ENCODE measurements at places on chromosomes 5 and 9.
A peak's percentile ranks its signal among the peaks of the same experiment; 100 is the strongest.

GRCh38 chr5:131521252-131521651 lies 113.8 kb downstream of the RAPGEF6 start:
- DNase-seq = no peak

GRCh38 chr5:36108758-36109460 lies 42.2 kb upstream of the UGT3A2 start:
- no peak for DNase-seq

DNA sequence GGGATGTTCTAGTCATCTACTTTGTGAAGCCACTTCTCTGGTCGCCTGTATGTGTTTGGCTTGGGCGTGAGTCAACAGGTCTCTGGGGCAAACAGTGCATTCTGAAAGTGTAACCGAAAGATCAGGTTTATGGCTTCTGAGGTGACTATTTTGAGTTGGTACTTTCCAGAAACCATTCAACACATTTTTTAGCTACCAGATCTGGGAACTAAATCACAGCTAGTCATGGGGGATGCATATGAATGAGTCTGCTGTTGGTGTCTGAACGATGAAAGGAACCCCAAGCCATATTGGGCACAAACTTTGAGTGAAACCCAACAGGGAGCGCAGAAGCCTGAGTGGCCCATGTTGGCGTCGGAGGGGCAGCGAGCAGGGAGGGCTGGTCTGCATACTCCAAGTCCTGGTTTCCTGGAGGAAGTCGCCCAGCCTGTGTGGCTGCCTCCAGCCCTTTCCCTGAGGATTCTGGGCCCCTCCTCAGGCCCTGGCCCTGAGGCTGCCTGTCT lies 35.3 kb downstream of the UBE2QL1 start:
- DNase-seq = no peak

GRCh38 chr9:86485359-86485758 lies 131.1 kb upstream of the TUT7 start:
- no peak for DNase-seq

DNA sequence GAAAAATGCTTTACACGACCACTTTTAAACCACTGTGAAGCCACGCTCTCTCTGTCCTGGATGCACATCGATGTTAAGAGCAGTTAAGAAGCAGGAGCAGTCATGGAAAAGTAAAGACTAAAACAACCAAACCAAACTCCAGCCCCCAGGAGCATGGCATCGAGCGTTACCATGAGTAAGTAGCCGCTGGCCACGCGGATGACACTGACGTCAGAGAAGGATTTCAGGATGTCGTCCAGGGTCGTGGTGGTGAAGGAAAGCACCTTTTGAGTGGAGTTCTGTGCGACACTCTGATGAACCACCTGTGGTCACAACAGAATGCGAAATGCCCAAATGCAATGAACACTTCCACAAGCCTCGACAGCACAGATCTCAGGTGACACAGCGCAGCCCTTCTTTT lies 38.9 kb downstream of the PTCH1 start:
- DNase-seq = no peak

- no peak for DNase-seq
These were observed 10.7 kb downstream of the PCDHAC2 start for GRCh38 chr5:140977003-140977402.

- DNase-seq = no peak
These were observed 187.1 kb upstream of the SPEF2 start for GRCh38 chr5:35430381-35431162.

- DNase-seq = no peak
These were observed 62.7 kb downstream of the RETREG1 start for GRCh38 chr5:16554110-16554509.

DNA sequence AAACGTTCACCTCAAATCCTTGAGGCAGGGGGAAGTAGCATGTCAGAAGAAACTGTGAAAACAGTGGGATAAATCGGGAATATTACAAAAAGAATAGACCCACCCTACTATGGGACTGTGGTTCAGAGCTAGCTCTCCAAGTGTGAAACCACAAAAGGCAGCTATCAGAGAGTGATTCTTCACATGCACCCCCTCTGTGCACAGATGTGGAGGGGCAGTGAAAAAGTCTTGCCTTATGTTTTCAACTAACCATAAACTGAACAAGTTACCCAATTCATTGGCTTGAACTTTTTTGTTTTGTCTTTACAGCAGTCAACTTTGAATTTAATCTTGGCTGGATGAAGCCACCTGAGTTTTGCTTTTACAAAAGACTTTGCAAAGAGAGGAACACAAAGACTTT lies 98.8 kb upstream of the NR4A3 start:
- peak; percentile 15 for DNase-seq

DNA sequence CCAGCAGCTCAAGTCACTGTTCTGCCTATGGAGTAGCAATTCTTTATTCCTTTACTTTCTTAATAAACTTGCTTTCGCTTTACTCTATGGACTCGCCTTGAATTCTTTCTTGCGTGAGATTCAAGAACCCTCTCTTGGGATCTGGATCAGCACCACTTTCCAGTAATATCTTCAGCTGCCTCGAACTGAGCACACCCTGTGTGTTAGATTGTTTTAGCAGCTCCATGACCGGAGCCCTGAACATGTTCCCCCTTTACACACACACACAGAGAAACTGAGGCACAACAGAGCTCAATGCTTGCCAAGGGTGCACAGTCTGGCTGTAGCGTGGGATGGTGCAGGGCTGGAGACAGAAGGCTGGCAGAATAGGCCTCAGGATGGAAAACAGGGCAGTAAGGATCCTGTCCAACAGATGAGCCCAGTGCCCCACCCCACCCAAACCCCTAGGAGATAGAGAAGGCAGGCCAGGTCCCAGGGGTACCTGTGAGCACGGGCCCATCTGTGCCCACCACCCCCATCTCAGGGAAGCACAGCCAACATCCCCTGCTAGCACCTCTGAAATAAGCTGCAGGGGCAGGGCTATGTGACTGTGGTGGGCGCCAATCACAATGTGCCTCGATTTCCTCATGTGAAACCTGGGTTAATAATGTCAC lies 27.9 kb downstream of the BICD2 start:
- no peak for DNase-seq

DNA sequence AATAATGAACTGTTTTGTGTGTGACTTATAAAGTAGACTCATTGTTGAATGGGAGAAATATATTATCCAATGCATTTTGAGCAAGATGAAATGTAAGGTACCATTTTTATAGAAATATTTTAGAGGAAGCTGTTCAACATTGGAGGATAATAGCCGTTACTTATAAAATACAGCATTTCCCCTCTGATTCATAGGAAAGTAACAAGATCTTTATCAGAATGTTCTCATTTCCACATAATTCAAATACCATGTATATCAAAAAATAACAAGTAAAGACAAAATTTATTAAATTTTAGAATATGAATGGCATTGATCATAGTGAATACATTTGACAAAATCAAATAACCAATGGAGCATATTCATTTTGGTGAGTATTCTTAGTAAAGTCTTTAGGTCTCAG lies 346.7 kb upstream of the PTGER4 start:
- DNase-seq = no peak

DNA sequence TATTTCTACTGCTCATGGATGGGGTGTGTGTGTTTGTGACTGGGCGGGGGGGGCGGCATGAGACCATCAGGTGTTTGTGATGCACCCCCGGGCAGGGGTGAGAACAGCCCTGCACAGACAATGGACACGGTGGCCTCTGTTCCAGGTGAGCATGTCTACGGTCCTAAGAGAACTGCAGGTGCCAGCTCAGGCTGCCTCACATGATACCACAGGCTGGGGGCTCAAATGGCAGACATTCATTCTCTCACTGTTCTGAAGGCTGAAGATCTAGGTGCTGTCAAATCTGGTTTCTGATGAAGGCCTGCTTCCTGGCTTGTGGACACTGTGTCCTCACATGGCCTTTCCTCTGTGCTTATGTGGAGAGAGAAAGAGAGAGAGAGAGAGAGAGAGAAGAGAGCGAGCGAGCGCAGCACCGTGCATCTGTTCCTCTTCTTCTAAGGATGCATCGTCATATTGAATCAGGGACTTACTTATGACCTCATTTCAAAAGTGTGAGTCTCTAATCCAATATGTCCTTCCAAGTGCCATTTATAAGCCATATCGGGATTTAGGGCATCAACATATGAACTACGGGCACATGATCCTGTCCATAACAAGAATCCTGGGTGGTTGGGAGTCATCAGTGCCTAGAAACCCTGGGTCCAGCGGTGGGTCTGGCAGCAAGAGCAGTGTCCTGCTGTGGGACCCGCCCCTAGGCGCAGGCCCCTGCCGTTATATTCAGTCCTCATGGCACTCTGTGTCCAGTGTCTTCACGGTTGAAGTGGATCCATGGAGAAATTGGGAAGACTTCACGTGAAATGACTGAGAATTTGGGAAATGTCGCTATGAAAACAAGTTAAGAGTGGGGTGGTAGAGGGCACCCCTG lies 42.5 kb downstream of the NXNL2 start:
- no peak for DNase-seq

- DNase-seq = peak; percentile 57
These were observed 244.0 kb downstream of the EPB41L4A start for GRCh38 chr5:112174959-112175594.

DNA sequence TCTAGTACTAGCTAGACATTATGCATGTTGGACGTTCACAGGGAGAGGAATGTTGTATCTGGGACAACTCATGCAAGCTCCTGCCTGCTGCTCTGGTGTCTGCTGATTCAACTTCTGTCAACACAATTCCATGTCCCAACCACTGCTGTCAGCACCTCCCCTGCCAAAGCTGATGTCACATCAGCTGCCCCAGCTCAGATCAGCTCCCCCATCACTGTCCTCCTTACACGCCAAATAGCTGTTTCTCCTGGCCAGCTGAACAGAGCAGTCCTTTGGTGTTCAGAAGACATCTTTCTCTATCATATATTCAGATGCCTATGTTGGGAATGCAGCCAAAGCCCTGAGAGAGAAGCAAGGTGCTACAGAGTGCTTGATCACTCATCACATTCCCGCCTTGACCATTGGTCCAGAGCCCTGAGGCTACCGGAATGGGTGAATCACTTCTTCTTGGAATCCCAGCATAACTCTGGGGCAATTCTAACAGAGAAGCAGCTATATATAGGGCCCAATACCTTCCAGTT lies 223.3 kb downstream of the SEC61B start:
- no peak for DNase-seq

DNA sequence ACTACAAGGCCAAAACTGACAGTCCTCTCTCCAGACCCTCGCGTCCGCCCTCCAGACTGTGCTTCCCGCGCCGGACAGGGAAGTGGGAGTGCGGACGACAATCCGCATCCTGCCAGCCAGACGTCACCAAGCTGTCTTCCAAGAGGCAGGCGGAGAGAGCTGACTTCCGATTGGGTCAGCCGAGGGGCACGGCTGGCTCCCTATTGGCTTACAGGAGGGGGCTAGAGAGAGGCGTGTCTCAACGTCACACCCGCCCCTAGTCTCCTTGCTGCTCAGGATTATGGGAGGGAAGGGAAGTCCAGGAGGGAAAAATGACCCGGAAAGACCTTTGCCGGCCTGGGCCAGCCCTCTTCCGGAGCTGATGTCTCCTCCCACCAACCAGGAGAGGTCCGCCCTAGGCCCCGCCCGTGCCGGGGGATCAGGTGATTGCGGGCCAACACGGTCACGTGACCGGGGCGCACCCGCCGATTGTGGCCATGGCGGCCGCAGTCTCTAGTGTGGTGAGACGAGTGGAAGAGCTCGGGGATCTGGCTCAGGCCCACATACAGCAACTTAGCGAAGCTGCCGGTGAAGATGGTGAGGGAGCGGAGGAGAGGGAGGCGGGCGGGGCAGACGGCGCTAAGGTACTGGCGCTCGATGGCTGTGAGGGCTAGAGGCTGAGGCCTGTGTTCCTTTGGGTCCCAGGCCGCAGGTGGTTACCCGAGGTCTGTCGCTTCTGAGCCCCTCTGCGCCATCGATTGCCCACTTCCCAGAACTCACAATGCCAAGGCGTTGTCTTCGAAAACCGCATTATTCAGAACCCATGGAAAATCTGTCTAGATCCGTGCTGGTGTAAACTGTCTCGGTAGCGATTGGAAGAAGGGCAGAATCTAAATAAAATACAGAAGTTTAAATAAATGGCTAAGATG lies at the start of gene RIMOC1:
Gene RIMOC1, plus strand, starts transcription at position 453 of the 908 bp plus-strand sequence. Its CDS starts 24 bp downstream, at position 477.
- peak; percentile 98 for DNase-seq

DNA sequence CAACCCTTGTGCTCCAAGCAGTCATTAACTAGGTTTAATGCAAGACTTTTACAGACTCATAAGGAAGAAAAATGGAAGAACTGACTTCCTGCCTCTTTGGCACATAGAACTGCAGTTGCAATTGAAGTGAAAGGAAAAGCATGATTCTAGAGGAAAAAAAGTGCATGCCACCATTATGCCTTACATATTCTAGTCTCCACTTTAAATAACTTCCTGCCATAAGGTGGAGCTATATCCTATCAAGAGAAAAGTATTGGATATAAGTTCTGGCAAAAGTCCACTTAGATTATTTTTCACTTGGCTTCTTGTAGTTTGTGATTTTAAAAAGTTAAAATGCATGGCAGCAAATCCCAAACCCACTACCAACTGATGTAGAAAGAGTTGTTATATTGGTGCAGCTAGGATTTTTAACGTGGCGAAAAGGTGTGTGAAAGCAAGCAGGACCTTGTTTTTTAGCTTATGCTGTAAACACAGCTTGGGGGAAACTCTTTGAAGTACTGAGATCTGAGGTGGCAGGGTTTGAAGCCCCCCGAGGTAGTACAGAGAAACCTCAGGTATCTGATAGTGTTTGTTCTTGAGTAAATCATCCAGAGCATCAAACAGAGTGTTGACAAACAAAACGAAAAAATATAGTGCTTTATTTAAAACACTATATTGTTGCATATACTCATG lies 117.9 kb downstream of the ANXA1 start:
- no peak for DNase-seq

GRCh38 chr9:69190086-69190862 lies 16.2 kb downstream of the TJP2 start:
- no peak for DNase-seq

DNA sequence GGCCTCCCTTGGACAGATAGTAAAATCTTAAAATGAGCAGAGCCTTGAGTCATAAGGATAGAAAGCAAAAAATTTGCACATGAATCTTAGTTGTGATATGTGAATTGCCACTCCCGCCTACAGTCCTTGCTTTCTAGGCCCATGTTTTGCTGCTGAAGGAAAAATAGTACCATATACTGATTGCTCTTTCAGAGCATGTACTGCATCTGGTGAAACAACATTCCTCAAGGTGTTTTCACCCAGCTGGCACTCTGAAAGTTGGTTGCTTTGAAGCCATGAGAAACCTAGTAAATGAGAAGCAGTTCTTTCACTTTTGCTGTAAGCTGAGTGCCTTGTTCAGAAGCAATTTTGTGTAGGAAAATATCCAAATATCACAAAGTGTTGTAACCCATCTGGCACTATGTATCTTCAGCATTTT lies 10.3 kb downstream of the CDC37L1 start:
- DNase-seq = no peak

DNA sequence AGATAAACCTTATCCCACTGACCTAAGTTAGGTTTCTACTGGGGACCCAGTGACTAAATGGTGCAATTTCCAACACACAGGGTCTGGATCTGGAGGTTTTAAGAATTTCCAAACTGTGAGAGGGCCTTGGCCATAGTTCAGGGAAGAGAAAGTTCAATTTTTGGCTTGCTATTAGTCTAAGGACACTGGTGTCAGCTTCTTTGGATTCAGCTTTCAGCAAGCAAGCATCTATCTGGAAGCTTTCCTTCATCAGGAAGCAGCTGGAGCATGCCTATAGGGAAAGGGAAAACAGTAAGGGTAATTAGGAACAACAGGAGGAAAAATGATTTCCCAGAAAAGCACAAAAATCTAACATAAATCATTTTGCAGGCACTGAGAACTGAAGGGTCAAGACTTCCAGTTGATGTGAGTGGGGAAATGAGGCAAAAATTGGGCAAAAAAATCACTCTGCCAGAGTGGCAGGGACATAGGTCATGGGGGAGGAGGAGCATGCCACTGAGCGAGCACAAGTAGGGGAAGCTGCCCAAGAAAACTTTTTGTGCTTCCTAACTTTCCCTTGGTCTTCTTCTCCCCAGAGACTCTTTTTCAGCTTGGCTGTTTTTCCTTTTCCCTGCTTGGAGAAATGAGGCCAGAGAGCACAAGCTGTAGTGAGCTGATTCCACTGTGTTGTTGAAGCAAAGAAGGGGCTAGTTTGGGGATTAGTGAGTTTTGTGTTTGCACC lies 299.6 kb downstream of the FGF10 start:
- no peak for DNase-seq

Measured in CD4-positive, alpha-beta T cell treated with Interleukin-12 subunit alpha and Interleukin-12 subunit beta, for 1 hour (primary cell).